A673 (cell line): ENCODE measurements at places on chromosomes 7 and 10.

- no peak overlapping the region for H3K4me3 ChIP-seq
- DNase-seq, result no peak
- H3K27ac ChIP-seq, result no peak overlapping the region
- no peaks in the 10 kb centered on the region for H3K36me3 ChIP-seq
- no peaks in the 10 kb centered on the region for H3K4me1 ChIP-seq
- H3K27me3 ChIP-seq, result no peaks in the 10 kb centered on the region
These were observed 578.9 kb downstream of the ZWINT start for GRCh38 chr10:55782181-55782580.

- H3K4me1 ChIP-seq, result peaks cover 5% of the 10 kb centered on the region
- H3K27me3 ChIP-seq, result no peaks in the 10 kb centered on the region
- no peak for DNase-seq
- no peaks in the 10 kb centered on the region for H3K36me3 ChIP-seq
These were observed 24.0 kb upstream of the MALRD1 start for GRCh38 chr10:19024611-19025010.

DNA sequence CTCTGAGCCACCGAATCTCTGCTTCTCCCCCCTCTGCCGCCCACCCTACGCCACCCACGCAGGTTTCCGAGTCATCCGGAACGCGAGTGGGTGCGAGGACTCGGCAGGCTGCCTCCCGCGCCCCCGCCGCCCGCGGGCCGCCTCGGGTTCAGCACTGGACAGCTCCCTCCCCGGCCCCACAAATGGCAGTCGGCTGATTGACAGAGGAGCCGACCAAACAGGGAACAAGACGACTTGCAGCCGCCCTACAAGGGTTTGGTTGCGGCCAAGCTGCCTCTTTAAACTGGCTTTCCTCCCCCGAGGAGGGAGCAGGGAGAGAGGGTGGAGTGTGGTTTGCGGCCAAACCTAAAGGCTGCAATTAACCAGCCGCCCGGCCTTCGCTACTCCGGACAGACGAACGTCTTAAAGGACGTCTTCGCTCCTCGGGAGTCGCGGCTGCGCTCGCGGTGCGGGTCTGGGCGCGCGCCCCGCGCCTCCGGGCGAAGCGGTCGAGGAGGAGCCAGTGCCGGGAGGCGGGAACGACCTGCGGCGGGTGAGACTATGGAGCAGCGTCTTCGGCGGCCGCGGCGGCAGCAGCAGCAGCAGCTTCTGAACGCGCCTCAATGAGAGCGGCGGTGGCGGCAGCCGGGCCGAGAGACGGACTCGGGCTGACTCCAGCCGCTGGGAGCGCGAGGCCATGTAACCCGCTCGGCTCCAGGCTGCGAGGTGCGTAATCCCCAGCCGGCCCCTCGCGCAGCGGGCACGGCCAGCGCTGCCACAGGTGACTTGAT, at the start of gene GPR158:
GPR158 (plus strand) TSS at position 541 of the 770 bp plus-strand sequence. CDS start 420 bp downstream, outside the sequence.
- no peak within 1 kb of the TSS for H3K27ac ChIP-seq
- peak; percentile 95 for DNase-seq
- H3K27me3 ChIP-seq, result peaks cover 88% of the 10 kb centered on the region
- peaks cover 13% of the 10 kb centered on the region for H3K4me1 ChIP-seq

DNA sequence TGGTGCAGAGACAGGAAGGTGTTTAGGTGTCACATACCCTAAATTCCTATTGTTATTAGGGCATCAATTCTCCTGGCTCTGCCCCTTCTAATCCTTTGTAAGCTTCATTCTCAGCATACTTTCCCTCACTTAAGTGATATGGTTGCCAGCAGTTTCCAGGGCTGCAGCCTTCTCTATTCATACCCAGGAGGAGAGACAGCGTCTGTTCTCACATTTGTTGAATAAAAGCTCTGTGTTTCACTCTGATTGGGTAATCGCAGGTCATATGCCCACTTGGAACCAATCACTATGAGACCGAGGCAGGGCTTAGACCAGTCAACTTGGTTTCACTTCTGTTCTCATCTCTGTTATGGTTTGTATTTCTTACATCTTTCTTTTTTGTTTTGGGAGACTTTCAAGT, 109.6 kb upstream of the MTPN start:
- no peaks in the 10 kb centered on the region for H3K27me3 ChIP-seq
- peak overlapping the region; percentile 37 for H3K4me3 ChIP-seq
- no peaks in the 10 kb centered on the region for H3K4me1 ChIP-seq
- H3K27ac ChIP-seq, result no peak overlapping the region
- no peaks in the 10 kb centered on the region for H3K36me3 ChIP-seq

GRCh38 chr10:10968257-10968588, 49.4 kb upstream of the CELF2 start:
- no peak overlapping the region for H3K27ac ChIP-seq
- no peaks in the 10 kb centered on the region for H3K4me1 ChIP-seq
- DNase-seq, result no peak
- no peaks in the 10 kb centered on the region for H3K36me3 ChIP-seq
- H3K27me3 ChIP-seq, result peaks cover 37% of the 10 kb centered on the region

DNA sequence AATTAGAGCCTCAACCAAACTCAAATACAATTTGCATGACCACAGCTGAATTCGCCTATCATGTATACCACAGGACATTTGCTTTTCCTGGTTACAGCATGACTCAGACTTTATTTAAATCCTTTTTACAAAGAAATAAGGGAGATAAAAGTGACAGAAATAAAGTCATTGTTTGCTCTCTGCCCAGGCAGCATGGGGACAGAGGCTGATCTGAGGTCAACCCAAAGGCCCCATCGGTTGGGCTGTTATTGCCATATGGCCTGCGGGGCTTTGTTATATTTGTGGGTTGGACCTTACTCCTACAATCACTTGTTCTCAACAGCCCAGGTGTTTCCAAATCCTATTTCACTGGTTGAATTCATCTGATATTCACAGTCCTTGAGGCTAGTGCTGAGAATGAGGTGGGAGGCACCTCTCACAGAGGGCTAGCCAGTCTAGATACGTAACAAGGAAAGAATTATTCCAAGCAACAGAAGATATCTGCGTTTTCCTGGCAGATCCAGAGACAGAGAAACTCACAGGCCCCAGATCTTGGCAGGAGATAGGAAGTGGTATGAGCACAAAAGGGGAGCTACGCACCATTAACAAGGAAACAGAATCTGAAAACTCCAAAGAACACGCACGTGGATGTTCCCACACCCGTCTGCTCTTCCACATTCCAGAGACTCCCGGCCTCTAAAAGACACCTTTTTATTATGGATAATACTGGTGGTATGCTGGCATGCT, 117.3 kb downstream of the HIPK2 start:
- H3K27ac ChIP-seq, result no peak overlapping the region
- no peaks in the 10 kb centered on the region for H3K27me3 ChIP-seq
- H3K4me1 ChIP-seq, result no peaks in the 10 kb centered on the region
- H3K36me3 ChIP-seq, result no peaks in the 10 kb centered on the region
- no peak for DNase-seq
- H3K4me3 ChIP-seq, result no peak overlapping the region
